ENCODE measurements at places on chromosomes 7 and 10.

DNA sequence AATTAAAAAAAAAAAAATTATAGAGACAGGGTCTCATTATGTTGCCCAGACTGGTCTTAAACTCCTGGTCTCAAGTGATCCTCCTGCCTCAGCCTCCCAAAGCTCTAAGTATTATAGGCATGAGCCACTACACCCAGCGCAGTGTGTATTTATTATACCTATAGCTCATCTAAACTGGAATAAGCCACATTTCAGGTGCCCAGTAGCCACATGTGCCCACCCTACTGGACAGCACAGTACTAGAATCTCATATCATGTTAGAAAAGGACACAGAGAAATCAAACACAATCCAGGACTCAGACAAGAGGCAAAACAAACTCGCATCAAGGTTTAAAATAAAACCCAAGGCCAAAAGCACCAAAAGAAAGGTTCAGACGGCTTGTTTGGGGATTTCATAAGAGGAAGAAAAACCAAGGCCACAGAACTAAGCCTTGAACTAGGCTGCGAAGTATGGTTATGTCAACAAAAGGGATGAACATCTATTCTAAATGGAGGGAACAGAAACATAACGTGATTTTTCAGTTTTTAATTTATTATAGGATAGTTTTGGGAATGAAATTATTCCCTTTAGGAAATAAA lies 32.3 kb downstream of the SLC16A9 start:
- DNase-seq, result no peak

DNA sequence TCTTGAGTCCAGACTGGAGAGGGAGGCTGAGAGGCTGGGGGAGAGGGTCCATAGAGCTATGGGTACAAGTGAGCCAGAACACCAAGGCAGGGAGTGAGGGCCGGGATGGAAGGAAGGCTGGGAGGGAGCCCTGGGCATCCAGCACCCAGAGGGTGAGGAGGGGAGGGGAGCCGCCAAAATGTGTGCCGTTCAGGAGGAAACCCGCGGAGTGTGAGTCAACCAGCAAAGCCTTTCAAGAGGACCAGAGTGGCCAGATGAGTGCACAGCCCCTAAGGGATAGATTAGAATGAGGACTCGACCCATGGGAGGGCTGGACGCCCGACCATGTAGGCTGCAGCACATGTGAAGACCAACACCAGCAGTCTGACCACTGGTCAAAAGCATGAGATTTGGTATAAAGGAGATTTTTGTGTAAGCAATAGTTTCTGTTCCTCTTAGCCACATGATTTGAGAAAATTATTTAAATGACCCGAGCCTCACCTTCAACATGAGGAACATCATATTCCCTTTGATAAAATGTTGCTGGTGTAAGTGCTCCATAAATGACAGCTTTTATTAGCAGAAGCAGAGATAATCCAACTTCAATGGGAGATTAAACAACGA lies 179.7 kb upstream of the GRB10 start:
- DNase-seq, result no peak

GRCh38 chr7:17153536-17153935 lies 144.9 kb upstream of the AHR start:
- no peak for DNase-seq

DNA sequence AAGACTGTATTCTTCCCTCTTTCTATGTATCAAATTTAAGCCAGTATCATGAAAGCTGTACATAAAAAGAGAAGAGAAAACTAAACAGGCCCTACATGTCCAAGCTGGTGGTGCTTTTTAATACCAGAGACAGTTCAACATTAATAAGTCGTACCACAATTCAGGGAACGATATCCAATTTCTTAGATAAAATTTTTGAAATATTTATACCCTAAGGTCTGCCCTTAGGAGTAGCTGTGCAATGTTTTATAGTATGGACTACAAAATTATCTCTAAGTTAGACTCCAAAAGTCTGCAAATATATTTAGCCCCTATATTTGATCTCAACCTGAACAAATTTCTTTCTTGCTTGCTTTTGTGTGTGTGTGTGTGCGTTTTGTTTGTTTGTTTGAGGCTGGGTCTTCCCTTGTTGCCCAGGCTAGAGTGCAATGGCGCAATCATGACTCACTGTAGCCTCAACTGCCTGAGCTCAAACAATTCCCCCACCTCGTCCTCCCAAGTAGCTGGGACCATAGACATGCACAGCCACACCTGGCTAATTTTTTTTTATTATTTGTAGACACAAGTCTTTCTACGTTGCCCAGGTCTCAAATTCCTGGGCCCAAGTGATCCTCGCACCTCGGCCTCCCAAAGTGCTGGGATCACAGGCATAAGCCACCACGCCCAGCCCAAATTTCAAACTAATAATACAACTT lies 13.2 kb downstream of the ARHGAP19 start:
- no peak for DNase-seq

GRCh38 chr7:105674200-105674920 lies 93.1 kb upstream of the EFCAB10 start:
- DNase-seq, result no peak

DNA sequence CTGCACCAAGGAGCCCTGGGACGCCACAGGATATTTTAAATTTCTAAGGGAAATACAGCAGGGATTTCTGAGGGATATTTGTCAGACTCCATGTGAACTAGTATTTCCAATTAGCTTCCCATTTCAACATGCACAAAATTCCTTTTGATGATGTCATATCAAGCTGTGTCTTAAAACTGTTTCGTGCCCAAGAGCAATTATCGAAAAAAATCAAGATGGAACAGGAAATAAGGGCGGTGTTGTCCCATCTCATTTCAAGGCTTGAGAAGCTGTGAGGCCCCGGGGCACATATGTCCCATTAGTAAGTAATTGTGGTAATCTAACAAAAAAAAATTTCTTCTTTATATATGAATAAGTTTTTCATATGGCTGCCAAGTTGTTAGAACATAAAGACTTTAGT lies 47.4 kb downstream of the PPP1R17 start:
- no peak for DNase-seq

- DNase-seq, result no peak
Observed at GRCh38 chr10:92222603-92223262, 68.1 kb downstream of the CPEB3 start.

DNA sequence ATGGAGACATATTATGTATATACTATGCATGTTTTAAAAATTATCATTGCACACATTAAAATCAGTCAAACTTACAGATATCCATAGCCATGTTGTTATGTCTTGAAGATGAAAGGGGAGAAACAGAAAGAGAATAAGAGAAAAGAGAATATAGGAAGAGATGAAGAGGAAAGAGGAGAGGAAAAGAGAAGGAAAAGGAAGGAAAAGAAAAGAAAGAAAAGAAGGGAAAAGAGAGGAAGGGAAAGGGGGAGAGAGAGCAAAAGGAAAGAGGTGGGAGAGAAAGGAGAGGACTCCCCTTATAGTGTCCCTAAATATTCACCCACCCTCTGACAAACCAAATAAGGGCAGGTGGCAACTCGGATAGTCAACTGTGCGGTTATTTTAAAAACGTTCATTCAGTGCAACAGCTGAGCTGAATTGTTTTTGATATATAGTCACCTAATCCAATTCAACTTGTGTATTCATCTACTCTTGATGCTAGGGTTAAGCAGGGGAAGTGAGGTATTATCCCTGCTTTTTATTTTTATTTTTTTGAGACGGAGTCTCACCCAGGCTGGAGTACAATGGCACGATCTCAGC lies 14.6 kb downstream of the SVIL start:
- no peak for DNase-seq

- DNase-seq, result no peak
Observed at GRCh38 chr7:84484502-84485079, 290.0 kb upstream of the SEMA3A start.

- no peak for DNase-seq
Observed at GRCh38 chr7:47508389-47509380, 73.2 kb downstream of the TNS3 start.

DNA sequence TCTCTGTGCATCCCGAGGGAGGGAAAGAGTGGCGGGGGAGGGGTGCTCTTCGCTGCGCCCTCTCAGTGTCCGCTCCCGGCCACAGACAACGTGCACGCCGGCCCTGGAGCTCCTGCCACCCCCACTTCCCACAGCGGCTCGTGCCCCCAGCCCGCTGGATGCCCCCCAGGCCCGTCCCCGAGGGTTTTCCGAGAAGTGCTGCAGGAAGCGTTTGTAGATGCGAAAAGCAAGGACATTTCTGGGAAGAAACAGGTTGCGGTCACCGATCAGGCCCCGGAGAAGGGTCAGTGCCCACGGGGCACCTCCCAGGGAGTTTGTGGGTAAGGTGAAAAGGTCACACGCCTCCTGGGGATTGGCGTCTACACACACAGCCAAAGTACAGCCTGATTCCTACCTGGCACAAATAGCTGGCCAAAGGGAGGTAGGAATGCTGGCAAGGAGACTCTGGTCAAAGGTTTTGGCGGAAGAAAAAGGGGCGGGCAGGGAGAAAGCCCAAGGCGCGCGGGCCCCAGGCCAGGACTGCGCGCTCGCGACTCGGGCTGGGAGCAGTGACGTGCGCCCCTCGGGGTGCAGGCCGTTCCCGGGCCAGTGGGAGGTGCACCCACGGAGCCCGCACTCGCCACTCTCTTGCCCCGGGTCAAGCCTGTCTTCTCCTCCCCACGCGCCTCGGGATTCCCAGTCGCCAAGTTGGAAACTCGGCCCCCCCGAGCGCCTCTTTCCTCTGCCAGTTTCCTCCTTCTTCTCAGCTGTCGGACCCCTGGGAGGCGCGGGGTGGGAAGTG lies 1.5 kb upstream of the NRP1 start:
- no peak for DNase-seq

- no peak for DNase-seq
Observed at GRCh38 chr7:12431886-12432556, 28.4 kb upstream of the VWDE start.

GRCh38 chr10:24723386-24723787 lies 300 bp downstream of the ARHGAP21 start:
- DNase-seq, result no peak

DNA sequence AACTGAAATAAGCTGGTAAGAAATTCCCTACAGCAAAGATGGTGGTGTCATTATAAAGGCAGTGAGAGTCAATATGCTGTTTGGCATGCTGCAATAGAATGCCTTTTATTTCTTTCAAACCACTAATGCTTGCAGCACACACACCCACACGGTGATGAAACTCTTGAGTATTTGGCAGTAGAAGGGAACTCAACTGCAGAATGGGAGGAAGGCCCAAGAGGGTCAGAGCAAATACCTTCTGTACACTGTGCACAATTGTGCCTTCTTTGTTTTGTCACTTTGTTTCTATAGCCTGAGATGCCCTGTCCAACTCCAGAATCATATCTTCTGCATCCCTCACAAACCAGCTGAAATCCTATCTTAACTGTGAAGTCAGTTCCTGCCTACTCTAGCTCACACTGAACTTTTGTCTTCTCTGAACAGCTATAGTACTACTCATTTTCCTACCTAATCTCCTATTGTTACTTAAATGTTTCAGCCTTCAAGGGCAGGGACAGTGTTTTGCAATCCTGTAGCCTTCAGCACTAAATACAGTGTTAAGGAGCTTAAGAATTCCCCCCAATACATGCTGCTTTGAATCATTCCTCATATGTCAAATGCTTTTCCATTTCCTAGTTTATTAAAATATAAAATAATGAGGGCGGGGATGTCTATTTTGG lies 22.2 kb downstream of the MMS19 start:
- no peak for DNase-seq

GRCh38 chr7:143490717-143491306 lies 13.1 kb downstream of the TAS2R41 start:
- DNase-seq, result no peak

DNA sequence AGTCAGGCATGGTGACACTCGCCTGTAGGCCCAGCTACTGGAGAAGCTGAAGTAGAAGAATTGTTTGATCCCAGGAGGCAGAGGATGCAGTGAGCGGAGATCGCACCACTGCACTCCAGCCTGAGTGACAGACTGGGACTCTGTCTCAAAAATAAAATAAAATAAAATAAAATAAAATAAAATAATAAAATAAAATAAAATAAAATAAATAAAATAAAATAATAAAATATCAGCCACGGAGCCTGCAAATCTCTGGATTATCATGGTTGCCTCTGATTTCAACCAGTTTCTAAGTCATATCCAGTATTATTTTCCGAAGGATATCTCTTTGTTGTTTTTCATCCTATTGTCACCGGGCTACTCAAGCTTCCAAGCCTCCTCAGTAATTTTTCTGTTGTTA lies 51.7 kb upstream of the FZD8 start:
- DNase-seq, result no peak

- DNase-seq, result no peak
Observed at GRCh38 chr10:117980216-117980615, 66.5 kb downstream of the RAB11FIP2 start.

GRCh38 chr10:76547352-76547972 lies 1090.1 kb downstream of the KCNMA1 start:
- no peak for DNase-seq

- DNase-seq, result peak; percentile 28
Observed at GRCh38 chr7:120805636-120806388, 52.1 kb downstream of the TSPAN12 start.

- no peak for DNase-seq
Observed at GRCh38 chr7:79806161-79806734, 328.4 kb upstream of the GNAI1 start.

GRCh38 chr10:59212301-59212798 lies 35.9 kb downstream of the PHYHIPL start:
- DNase-seq, result no peak

DNA sequence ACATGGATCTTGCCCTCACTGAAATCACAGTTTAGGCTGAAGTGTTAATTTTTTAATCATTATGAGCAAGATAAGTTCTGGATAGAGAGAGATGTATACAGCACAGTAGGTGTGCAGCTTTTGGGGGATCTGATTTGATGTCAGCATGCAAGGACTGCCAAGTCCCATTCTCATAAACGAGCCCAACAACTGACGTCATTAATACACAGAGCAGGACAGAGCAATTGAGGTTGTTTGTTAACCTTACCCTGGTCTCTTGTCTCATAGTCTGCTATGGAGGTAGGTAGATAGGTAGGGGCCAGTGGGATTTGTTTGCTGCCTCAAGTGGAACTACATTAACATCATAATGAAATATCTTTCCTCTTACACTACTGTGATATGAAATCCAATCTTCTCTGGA lies 8.6 kb upstream of the TMEM229A start:
- DNase-seq, result no peak
